H1 (cell line): ENCODE measurements at places on chromosomes 6 and 20. TPM values are rescaled to one million over a fixed set of nuclear protein-coding genes. Genes with fewer than 3 reads are reported as not detected.

GRCh38 chr20:51221791-51222408 lies 199.0 kb upstream of the KCNG1 start:
- peak; percentile 55 for DNase-seq

- DNase-seq = no peak
These were observed 59.4 kb downstream of the ADGRF5 start for GRCh38 chr6:46862381-46862780.

- DNase-seq = no peak
These were observed 435.4 kb downstream of the BCKDHB start for GRCh38 chr6:80541886-80542285.

DNA sequence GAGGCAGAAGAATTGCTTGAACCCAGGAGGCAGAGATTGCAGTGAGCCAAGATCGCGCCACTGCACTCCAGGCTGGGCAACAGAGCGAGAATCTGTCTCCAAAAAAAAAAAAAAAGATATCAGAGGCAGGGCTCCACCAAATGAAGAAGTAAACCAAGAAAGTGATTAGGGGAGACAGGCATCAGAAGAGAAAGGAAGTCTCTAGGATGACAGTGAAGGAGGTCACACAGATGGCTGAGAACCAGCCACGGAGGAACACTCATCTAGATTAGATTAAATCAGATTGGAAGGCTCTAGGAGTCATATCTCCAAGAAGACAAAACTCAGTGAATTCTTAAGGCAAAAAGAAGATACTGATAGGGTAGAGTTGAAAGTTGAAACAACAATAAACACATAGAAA lies 102.2 kb upstream of the CCDC28A start:
- DNase-seq = no peak

DNA sequence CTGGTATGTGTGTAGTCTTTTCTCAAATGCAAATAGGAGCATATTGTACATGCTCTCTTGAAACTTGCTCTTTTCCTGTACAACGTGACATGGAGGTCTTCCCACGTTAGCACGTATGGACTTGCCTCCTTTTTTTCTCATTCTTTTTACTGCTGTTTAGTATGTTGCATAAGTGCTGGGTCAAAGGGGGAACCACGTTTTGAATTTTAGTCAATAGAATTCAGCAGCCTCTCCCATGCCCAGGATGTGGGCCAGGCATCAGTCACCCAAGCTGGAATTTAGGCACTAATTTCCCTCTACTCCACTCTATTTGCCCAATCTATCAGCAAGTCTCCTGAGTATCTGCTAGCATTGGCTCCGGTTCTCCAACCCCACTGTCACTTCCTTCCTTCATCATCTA lies 41.5 kb upstream of the RNF24 start:
- DNase-seq = no peak

- DNase-seq = no peak
These were observed 68.8 kb downstream of the CLIC5 start for GRCh38 chr6:45946887-45947286.

The CCN6 gene
- not detected in 2 replicates for total RNA-seq

The DDO gene
- total RNA-seq = not detected in 2 replicates

The LPA gene
- total RNA-seq = 0.19 and 0.39 TPM in 2 replicates

The BPIFB2 gene
- not detected in 2 replicates for total RNA-seq
